ENCODE measurements at places on chromosomes 16 and 17. TPM values are rescaled to one million over a fixed set of nuclear protein-coding genes. Genes with fewer than 3 reads are reported as not detected.

KRTAP2-2 gene
- not detected for total RNA-seq

SIRT7 gene
- 21.6 TPM for total RNA-seq

CLEC10A gene
- total RNA-seq, result 8.6 TPM

ZNF594 gene
- 3.1 TPM for total RNA-seq

AANAT gene
- not detected for total RNA-seq

TOX3 gene
- total RNA-seq, result not detected

LITAFD gene
- total RNA-seq, result not detected

EMP2 gene
- total RNA-seq, result 0.10 TPM

SAP30BP gene
- total RNA-seq, result 105 TPM

RDM1 gene
- total RNA-seq, result not detected

ADAMTS18 gene
- not detected for total RNA-seq

RILP gene
- total RNA-seq, result 6.7 TPM

OTOP3 gene
- not detected for total RNA-seq

NPIPA7 gene
- total RNA-seq, result not detected

TBC1D3I gene
- total RNA-seq, result not detected

MRC2 gene
- total RNA-seq, result 1.7 TPM

CFAP119 gene
- total RNA-seq, result 2.2 TPM

NF1 gene
- total RNA-seq, result 21.9 TPM

SLC16A6 gene
- total RNA-seq, result 35.9 TPM

CES3 gene
- 0.63 TPM for total RNA-seq

GDPD1 gene
- total RNA-seq, result 0.84 TPM

Data from mononuclear cell (primary cell).